ENCODE measurements at places on chromosomes 1 and 21.

DNA sequence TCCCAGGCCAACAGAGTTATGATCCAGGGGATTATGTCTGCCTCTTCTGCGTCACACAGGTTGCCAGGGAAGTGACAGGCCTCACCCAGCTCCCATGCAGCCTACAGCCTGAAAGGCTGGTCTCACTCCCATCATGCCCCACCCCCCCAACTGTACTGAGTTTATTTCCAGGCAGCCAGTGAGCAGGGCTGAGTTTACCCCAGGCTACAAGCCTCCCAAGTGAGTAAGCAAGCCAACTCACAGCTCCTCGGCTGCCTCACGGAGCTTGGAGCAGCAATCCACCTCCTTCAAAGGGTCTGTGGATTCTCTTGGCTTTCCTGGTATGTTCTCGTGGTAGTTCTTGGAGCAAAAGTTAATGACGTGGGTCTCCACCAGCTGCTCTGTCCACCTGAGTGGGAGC lies 1147.6 kb upstream of the ADGRL4 start:
- peak; percentile 11 for DNase-seq

- DNase-seq: peak; percentile 99
Measured at GRCh38 chr1:230084408-230085177, 17.6 kb downstream of the GALNT2 start.

- no peak for DNase-seq
Measured at GRCh38 chr1:91916811-91917460, 31.0 kb upstream of the TGFBR3 start.

DNA sequence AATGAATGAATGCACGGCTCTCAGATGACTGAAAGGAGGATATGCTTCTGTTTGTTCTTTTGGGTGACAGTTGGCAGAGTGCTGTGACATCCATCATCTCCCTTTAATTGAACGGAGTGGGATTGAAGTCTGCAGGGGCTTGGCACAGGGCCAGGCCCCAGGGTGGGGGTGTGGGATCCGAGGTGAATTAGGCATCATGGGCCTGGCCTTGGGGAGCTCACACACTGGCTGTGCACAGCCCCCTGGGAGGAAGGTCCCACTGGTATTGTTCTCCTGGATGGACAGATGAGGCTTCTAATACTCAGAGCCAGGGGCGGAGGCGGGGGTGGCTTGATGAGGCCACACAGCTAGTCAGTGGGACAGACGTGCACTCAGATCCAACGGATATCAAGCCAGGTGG lies 19.3 kb downstream of the EPHB2 start:
- no peak for DNase-seq

DNA sequence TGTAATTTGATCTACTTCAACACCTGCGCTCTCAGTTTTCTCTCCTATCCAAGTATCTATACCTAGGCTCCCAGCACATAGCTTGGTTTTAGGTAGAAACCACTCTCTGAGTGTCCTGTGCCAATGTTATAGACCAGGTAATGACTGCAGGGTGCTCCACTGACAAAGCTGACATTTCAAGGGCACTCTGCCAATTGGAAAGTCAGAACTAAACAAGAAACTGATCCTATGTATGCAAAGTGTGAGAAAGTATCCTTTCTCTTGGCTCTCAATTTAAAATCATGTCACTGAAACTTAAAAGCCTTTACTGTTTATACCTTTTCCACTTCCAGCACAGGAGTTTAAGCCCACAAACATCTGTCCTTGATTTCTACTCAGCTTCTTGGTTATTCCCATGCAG lies 45.0 kb upstream of the AIM2 start:
- DNase-seq: no peak

GRCh38 chr1:18681423-18681835 lies 50.8 kb downstream of the PAX7 start:
- DNase-seq: peak; percentile 30

DNA sequence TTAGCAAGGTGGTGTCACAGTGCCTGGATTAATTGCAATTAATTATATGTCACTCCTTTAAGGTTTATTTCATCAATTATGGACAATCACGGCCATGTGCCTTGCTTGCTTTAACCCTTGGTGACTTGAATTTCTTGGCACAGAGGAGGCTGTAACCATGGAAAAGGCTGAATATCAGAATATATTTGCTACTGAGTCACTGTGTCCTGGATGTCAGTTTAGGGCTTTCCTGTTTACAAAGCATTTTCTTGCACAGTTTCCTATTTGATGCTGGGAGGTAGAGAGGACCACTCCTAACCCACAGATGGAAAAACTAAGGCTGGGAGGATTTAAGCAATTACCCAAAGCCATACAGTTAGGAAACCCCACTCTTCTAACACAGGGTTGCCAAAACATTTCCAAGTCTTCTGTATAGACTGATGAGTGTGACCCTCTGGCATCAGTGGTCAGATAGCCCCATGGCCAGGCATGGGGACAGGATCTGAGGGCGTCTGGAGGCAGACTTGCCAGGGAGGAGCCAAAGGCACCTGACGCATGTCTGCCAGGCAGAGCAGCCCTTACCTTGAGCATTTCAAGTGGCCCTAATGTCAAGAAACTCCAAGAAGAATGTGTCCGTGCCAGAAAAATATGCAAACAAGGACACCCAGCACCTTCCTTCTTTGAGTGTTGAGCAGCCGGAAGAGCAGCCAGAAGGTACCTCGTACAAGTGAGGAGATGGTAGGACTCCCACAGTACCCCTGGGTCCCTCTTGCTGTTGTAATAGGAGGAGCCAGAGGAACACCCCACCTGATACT lies 34.4 kb downstream of the KCNN3 start:
- no peak for DNase-seq

- DNase-seq: no peak
Measured at GRCh38 chr1:202848191-202848542, 37.4 kb downstream of the PCAT6 start.

DNA sequence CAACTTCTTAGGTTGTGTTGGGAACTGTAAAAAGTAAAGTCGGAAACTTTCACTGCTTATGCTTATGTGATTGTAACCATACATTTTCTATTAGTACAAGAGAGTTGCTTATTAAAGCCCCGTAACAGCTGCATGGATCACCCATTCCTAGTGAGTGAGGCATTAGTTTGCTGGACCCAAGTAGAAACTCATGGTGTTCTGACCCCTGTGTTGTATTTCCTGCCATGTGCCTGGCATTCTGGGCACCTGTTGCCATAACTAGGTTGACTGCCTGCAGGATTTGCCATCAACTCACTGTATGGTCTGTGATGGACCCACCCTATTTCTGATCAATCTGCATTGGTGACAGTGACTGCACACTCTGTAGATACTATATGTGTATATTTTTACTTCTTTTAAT lies 173.0 kb downstream of the PGBD5 start:
- DNase-seq: no peak
